ENCODE measurements at places on chromosomes 5 and 9. TPM values are rescaled to one million over a fixed set of nuclear protein-coding genes. Genes with fewer than 3 reads are reported as not detected.

- H3K27me3 ChIP-seq: no peaks in the 10 kb centered on the region
- no peaks in the 10 kb centered on the region for H3K36me3 ChIP-seq
- DNase-seq: peak; percentile 97
- no peaks in the 10 kb centered on the region for H3K4me1 ChIP-seq
- H3K4me3 ChIP-seq: peak overlapping the region; percentile 77
- H3K27ac ChIP-seq: peak overlapping the region; percentile 99
Observed at GRCh38 chr9:128127990-128128835, 684 bp upstream of the PTGES2 start.

DNA sequence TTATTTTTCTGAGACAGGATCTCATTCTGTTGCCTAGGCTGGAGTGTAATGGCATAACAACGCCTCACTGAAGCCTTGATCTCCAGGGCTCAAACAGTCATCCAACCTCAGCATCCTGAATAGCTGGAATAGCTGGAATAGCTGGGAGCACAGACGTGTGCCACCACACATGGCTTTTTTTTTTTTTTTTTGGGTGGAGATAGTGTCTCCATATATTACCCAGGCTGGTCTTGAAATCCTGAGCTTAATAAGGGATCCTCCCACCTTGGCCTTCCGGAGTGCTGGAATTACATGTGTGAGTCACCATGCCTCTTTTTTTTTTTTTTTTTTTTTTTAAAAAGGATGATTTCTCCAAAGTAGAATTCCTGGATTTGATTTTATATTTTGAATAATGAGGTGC is 60.7 kb downstream of the NSD1 start:
- no peaks in the 10 kb centered on the region for H3K4me1 ChIP-seq
- H3K4me3 ChIP-seq: no peak overlapping the region
- no peaks in the 10 kb centered on the region for H3K27me3 ChIP-seq
- peaks cover 14% of the 10 kb centered on the region for H3K36me3 ChIP-seq
- DNase-seq: no peak
- H3K27ac ChIP-seq: no peak overlapping the region

DNA sequence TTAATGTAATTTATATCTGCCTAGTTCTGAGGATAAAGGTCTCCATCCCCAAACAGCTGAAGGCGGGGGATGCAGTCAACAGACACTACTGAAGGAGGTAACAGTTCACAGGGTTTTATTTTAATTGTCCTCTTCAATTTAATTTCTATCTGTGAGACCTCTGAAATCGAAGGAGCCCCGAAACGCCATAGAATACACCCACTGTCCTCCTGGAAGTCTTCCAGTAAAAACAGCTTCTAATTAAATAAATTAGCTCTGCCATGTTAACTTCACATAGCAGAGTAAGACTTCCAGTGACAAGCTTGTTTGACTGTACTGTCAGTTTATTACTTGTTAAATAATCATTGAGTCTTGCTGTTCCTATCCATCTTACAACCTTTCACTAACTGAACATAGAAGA is 193.5 kb downstream of the SEC61B start:
- no peak for DNase-seq
- no peak overlapping the region for H3K27ac ChIP-seq
- H3K4me3 ChIP-seq: no peak overlapping the region
- no peaks in the 10 kb centered on the region for H3K4me1 ChIP-seq
- H3K36me3 ChIP-seq: no peaks in the 10 kb centered on the region

DNA sequence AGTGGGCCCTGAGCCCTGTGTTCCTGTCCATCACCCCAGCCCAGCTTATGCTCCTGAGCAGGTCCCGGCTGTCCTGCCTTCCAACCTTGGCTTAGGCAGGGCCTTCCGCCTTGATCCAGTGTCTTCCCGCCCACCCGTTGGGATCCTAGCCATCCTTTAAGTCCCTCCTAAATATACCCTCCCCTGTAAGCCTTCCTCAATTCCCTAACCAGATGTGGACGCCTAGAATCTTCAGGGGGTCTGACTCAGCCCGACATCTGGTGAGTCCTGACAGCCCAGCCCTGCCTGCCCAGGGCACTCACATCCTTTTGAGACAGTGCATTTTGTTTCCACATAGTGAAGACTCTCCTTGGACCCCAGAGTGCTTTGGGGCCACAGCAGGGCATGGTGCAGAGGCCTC is 23.7 kb downstream of the SLC6A7 start:
- no peaks in the 10 kb centered on the region for H3K27me3 ChIP-seq
- H3K27ac ChIP-seq: no peak overlapping the region
- DNase-seq: no peak
- H3K4me3 ChIP-seq: no peak overlapping the region

GRCh38 chr5:64599226-64599625 is 91.1 kb upstream of the SHISAL2B start:
- no peaks in the 10 kb centered on the region for H3K27me3 ChIP-seq
- no peaks in the 10 kb centered on the region for H3K36me3 ChIP-seq
- H3K27ac ChIP-seq: no peak overlapping the region
- no peaks in the 10 kb centered on the region for H3K4me1 ChIP-seq
- no peak overlapping the region for H3K4me3 ChIP-seq

DNA sequence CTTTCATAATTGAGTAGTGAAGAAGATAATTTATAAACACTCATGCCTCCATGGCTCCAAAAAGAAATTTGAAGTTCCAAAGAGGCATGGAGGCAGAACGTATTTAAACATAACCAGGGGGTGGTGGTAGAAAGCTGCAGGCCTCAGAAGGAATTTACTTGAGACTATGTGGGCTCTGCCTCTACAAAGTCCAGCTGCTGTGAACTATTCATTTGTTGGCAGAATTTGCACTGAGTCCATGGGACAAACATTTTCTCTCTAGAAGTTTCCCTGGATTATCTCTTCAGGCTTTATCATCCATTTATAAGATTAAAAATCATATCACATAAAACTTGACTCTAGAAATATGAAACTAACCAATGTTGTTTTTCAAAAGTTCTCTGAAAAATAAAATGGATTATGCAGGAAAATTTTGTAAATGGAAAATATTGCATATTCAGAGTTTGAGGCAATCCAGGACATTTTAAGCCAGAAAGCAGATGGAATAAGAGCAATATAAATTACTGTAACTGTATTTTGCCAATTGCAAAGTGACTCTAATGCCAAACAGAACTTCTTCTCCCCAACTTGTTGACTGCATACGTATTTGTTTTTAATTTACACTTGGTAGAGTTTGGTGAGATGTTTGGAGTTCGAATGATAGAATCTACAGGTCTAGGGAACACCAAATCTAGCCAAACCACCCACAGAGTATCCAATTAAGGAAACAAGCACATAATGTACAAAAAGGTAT is 258.2 kb downstream of the ENC1 start:
- no peak overlapping the region for H3K4me3 ChIP-seq
- peaks cover 9% of the 10 kb centered on the region for H3K4me1 ChIP-seq
- H3K36me3 ChIP-seq: no peaks in the 10 kb centered on the region
- no peak overlapping the region for H3K27ac ChIP-seq
- no peaks in the 10 kb centered on the region for H3K27me3 ChIP-seq

Gene FOXD4L5
- total RNA-seq: 0.09 TPM

Gene SHOC1
- 0.16 TPM for total RNA-seq

All from kidney (tissue), 22 donors.